ENCODE measurements at places on chromosomes 3 and 15. TPM values are rescaled to one million over a fixed set of nuclear protein-coding genes. Genes with fewer than 3 reads are reported as not detected.

- no peak for DNase-seq
Measured at GRCh38 chr3:115785782-115786181, 162.5 kb downstream of the GAP43 start.

DNA sequence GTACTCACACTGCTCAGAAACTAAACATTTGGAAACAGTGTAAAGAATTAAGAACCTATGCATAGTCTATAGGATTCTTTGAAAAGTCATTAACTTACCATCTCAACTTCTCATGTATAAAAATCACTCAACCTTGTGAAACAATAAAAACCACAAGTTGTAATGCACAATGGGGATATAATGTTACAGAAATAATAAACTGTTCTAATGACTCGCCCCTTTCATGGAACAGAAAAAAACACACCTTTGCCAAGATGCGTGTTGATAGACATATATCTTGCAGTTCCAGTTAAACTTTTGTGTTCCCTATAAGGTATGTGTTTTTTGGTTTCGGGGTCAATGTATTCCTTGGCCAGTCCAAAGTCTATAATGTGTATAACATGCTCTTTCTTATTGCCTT lies 50.8 kb upstream of the PPIB start:
- peak; percentile 14 for DNase-seq

DNA sequence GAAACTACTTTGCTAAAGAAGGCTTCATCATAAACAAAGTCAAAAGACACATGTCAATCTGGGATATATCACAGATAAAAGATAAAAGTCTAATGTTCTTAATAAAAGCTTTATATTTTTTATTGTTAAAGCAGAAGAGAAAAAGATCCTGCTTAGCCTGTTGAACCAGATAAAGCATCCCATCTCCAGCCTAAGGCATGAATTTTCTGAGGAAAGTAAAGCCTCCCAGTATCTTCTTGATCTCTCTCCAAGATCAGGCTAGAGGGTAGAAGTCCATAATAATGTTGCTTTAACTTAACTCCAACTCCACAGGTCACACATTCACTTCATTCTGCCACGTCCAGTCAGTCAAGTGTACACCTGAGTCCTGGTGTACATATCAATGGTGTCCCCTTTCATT lies 14.2 kb downstream of the ARL14 start:
- no peak for DNase-seq

- no peak for DNase-seq
Measured at GRCh38 chr3:169255511-169255910, 408.0 kb downstream of the MECOM start.

- peak; percentile 8 for DNase-seq
Measured at GRCh38 chr3:174295306-174296092, 563.6 kb upstream of the NAALADL2 start.

DNA sequence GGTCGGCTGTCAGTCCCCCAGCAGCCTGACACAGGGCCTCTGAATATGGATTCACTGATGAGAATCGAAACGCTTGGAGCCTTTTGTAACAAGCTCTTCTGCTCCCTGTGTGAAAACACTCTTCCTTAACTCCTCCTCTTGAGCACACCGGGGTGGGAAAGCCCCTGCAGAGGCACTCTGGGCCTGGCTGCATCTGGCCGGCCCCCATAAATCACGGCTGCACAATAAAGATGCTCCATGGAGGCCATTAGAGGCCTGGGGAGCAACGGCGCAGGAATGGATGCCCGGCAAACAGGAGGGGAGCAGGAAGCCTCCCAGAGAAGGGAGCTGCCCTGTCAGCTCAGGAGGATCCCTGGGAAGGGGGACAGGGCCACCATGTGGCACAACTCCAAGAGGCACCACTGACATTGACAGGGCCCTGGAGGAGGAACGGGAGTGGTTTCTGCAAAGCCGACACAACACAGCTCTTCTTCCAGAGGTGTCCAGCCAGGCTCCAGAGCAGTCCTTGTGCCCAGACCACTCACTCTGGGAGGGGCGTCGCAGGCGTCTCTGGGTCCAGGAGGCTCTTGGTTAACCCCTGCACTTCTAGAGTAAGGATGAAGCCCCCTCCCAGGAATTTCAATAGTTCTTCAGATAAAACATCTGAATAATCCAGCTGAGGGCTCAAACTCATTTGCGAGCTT lies 509.3 kb upstream of the PPP2R3A start:
- no peak for DNase-seq

DNA sequence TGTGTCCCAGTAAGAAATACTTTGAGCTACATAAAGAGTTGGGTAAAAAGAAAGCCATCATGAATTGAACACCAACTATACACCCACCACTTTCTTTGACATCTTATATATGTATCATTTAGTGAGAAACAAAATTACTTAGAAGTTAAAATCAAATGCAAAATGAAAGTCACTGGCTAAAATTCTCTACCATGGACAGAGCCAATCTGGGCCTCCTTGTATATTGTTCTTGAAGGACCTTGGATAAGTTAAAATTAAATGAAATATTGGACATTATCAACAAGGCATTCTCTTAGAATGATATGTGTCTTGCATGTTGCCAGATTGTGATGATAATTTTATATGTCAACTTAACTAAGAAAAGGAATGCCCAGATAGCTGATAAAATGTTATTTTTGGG lies 64.2 kb upstream of the CHL1 start:
- DNase-seq: no peak

DNA sequence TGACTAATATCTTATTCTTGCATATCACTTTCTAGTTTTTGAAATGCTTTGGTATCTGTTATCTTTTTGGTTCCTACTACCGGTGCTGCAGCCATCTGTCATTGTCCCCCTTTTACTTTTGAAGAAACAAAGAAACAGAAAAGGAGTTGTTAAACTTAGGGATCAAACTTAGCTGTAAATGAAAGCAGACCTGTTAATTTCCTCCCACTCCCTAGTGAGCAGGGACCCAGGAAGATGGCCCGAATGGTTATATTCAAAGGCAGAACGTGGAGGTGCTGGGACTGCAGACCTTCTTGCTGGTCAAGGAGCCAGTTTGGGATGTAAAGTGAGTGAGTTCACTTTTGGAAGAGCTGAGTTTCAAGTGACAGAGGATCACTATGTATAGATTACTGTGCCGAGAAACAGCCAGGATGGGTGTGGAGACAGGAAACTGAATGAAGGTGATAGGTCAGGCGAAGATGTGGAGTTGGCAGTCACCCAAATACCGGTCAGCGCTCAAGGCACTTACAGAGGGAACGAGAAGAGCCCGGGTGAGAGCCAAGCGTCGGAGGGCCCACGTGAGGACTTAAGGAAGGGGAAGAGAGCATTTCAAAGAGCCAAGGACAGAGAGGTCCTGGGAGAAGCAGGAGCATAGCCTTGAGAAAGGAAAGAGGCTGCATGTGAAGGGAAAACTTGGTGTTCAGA lies 20.1 kb downstream of the KBTBD8 start:
- no peak for DNase-seq

The PRTG gene
- 1.7 TPM for total RNA-seq

- no peak for DNase-seq
Measured at GRCh38 chr15:40870716-40871115, 3.3 kb downstream of the RHOV start.

GRCh38 chr3:113575206-113575605 lies 42.9 kb downstream of the SIDT1 start:
- DNase-seq: no peak

DNA sequence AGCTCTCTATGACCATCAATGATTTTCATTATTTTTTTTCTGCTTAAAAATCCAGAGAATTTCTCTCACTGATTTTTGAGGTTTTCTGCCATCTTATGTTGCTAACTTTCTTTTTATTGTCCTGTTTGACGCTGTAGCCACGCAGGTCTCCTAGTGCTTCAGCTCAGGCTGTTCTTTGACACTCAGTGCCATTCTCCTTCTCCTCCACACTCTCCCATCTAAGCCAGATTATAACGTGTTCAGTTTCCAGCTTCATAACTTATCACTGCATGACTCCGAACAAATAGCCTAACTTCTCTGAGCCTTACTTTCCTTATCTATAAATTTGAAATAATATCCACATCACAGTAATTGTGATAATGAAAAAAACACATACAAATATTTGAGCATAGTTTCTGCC lies 22.8 kb upstream of the ST3GAL6 start:
- DNase-seq: no peak

GRCh38 chr3:155859859-155860258 lies 5.6 kb upstream of the SLC33A1 start:
- peak; percentile 18 for DNase-seq

DNA sequence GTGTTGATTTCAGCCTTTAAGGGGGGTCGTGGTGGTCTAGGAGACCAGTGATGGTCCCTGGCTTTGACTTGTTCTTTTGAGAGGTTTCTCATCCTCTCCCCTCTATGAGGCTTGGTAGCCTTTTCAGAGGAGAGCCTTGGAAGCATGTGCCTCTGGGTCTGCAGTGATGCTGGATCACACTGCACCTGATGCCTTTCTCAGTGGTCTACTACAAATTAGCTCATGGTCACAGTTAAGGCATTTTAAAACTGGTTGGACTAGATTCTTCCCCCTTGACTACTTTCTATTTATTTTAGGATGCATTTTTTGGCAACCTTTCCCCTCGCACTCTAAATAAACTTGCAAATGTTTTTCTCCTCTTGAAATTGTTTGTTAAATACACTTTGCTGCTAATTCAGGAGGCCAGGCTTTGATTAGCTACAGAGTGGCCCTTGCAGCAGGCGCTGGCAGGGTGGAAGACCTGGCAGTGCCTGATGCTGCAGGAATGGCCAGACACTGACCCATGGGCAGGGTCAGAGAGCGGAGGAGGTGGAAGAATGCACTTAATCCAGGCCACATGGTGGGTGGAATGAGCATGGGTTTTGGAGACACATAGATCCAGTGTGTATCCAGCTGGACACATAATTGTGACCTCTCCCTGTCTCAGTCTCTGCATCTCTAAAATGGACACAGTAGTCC lies 318.8 kb upstream of the CTDSPL start:
- DNase-seq: no peak

The UPK1B gene
- total RNA-seq: 0.28 TPM

- peak; percentile 93 for DNase-seq
Measured at GRCh38 chr3:194265505-194265892, 85.6 kb downstream of the CPN2 start.

DNA sequence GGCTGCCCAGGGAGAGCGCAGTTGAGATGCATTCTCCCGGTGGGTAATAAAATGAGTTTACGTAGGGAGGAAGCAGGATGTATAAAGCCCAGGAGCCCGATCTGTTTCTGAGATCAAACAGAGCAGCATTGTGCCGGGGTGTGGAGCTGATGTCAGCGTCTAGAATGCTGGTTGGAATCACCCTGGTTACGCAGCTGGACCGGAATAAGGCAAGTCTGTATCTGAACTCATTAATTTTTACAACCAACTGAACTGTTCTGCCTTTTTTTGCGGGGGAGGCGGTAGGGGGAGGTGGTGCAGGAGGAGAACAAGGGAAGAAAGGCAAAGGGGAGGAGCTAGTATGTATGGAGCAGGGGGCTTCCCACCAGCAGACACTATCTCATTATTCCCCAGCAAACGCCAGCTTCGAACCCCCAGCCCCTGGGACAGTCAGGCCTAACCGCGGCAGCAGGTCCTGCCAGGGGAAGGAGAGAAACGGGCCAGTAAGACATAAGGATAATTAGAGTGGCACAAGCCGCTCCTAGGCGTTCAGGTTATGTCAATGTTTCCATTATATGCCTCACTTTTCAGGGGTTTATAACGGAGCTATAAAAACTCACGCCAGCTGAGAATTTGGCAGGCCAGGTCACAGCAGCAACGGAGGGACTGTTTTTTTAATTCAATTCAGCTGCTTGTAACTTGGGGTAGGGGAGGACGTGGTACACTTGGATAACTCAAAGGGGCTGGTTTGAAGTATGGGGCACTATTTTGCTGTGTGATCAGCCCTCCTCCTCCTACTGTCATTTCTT lies 175.3 kb upstream of the HES1 start:
- no peak for DNase-seq

DNA sequence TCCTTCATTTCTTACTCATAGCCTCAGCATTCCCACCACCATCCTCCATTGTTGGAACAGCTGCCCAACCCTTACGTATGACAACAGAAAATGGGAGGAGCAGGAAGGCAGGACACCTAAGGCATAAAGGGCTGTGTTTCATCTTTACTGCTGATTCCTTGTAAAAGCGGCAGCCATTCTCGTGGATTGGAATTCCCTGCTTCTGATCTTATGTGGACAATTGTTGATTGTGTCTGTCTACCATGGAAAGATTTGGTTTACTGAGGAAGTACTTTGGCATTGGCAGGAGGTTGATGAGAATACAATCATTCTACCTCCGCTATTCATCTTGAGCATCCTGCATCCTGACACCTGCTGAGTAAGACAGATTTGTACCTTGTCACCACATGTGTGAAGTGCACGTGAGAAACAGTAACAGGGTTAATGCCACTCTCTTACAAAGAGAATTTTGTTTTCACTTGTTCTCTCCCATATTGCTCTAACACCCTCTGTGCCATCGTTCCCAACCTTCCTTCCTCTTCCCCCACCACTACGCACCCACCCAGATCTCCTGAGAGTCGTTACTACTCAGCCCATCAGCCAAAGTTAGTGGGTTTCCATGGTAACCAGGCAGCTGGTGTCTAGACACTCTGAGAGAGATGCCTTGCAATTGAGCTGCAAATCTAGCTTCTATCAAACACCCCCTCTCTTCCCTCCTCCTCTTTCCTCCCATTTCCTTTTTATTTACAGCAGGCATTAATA lies 75.7 kb downstream of the GAP43 start:
- DNase-seq: peak; percentile 33

- DNase-seq: peak; percentile 100
Measured at GRCh38 chr3:197031315-197032285, 2.0 kb upstream of the MELTF start.

The DGKG gene
- total RNA-seq: 2.5 TPM

- no peak for DNase-seq
Measured at GRCh38 chr3:14847613-14848541, 29.1 kb downstream of the FGD5 start.

The ZNF609 gene
- total RNA-seq: 10.4 TPM

The PDZRN3 gene
- 17.0 TPM for total RNA-seq

The CPLX3 gene
- not detected for total RNA-seq

The SOX2 gene
- not detected for total RNA-seq

DNA sequence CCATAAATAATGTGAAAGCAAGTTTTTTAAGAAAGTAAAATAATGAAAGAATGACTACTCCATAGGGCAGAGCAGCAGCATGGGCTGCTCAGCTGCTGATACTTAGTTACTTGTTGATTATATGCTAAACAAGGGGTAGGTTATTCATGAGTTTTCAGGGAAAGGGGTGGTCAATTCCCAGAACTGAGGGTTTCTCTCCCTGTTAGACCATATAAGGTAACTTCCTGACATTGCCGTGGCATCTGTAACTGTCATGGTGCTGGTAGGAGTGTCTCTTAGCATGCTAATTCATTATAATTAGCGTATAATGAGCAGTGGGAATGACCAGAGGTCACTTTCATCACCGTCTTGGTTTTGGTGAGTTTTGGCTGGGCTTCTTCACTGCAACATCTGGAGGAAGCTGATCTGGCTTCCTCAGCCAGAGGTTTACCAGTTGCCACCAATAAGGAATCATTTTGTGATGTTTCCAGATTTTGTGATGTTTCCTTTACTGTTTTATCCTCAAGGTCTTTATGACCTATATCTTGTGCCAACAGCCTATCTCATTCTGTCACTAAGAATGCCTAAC lies 121.8 kb upstream of the CHL1 start:
- DNase-seq: no peak

The ENTPD3 gene
- not detected for total RNA-seq
